ENCODE measurements at places on chromosomes 7 and 10.

- DNase-seq, result peak; percentile 60
Measured at GRCh38 chr7:25093268-25093826, 31.7 kb downstream of the CYCS start.

GRCh38 chr10:62414359-62414758, 40.2 kb downstream of the ZNF365 start:
- no peak for DNase-seq

GRCh38 chr7:105643384-105643783, 62.1 kb upstream of the EFCAB10 start:
- no peak for DNase-seq

GRCh38 chr7:138233189-138233588, 156.9 kb downstream of the AKR1D1 start:
- DNase-seq, result no peak

GRCh38 chr10:11824825-11825224, 1.7 kb downstream of the PROSER2 start:
- no peak for DNase-seq

- no peak for DNase-seq
Measured at GRCh38 chr7:33873518-33873917, 31.8 kb upstream of the BMPER start.

- no peak for DNase-seq
Measured at GRCh38 chr10:52599551-52600200, 172.9 kb downstream of the MBL2 start.

DNA sequence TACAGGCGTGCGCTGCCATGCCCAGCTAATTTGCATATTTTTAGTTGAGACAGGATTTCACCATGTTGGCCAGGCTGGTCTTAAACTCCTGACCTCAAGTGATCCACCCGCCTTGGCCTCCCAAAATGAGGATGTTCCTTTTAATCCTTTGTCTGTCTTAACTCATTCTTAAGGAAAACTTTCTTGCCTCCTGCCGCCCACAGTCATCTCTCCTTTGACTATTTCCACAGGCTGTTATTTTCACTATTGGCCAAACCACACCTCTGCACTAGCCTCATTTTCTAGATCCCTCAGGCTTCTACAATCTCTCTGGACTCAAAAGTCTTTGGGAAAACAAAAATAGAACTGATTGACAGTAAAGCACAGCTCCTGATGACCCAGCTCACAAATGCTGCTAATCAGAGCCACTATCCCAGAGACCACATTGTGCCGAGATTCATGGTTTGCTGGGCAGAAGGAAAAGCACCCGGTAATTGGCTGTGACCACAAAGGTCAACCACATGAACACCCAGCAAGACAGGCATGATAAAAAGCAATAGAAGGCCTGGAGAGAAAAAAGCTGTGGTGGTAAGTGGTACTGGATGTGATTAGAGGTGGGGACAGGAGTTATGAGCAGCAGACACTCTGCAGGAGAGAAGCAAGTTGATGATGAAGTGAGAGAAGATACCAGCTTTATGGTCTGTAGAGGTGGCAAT, 44.1 kb upstream of the ZNRF2 start:
- no peak for DNase-seq

DNA sequence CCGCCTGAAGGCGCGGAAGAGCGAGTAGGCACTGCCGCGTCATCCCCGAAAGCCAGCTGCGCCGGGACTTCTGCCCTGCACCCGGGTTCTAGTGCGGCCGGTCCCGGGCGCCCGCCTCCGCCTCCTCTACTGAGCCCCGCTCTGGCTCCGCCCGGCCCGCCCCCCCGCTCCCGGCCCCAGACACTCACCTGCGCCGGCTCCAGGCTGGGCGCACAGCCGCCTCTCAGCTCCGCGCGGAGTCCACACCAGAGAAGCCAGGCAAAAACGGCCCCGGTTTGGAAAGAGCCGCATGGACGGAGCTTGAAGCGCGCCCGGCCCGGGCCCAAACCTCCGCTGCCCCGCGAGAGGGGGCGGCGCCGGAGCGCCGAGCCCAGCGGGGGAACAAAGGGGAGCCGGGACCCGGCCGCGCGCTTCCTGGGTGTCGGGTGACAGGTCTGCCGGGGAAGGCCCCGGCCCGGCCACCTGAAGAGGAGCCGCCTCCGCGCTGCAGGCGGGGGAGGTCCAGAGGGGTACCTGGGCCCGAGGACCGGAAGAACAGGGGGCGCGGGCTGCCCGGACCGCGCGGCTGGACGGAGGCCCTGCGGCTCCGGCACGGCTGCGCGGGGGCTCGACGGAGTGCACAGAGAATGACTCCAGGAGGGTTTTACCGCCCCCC, 168.2 kb downstream of the NRF1 start:
- DNase-seq, result no peak

DNA sequence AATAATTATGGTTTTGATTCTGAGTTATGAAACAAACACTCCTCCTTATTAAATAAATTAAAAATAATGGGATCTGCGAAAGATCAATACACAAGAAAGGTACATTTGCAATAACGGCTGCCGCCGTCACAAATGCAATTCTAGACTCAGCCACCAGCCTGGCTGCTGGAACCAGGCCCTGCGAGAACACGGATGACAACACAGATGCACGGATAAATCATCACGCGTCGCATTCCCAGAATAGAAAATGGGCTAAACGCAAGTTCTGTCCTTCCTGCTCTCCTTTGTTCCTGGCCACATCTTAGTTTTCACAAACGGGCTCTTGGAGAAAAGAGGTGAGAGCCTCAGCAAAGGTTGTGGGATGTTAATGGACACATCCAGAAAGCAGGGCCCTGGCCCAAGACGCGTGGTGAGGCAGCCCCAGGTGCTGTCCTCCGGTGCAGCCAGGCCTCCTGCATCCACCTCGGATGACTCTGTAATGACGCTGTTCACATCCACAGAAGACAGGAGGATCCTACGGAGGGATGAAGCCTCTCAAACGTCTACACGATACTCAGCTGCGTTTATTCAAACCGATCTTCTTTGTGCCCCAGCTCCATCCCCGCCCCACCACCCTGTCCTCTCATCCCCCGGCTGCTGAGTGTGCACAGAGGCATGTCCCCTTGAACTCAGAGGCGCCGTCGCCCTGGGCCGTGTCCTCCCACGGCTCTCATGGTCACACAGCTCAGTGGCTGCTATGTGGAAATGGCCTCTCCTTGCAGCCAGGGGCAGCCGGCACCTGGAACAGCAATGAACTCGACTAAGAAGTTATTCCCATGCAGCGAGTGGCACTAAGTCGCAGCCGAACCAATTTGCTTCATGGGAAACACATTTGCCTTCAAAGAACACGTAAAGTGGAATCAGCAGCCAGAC, 197.9 kb downstream of the PTPRN2 start:
- no peak for DNase-seq

DNA sequence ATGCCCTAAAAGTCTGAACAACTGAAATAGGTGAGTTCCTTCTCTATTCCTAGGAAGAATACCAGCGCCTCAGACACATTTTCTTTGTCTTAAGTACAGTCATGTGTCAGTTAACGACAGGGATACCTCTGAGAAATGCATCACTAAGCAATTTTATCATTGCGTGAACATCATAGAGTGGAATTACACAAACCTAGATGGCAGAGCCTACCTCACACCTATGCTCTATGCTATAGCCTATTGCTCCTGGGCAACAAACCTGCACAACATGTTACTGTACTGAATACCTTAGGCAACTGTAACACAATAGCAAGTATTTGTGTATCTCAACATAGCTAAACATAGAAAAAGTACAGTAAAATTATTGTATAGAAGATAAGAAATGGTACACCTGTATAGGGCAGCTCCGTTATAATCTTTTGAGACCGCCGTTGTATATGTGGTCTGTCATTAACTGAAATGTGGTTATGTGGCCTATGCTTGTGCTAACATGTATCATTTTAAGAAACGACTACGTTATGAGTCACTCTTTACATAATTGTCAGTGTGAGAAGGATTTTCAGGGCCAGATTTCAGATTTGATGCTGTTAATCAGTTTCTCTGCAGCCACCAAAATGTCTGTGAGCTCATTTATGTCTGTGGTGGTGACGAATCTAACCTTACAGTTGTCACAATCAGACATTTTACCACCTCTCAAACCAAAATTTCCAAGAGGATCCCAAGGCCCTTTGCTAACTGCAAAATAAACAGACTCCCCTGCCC, 66.1 kb upstream of the STK17A start:
- no peak for DNase-seq

- no peak for DNase-seq
Measured at GRCh38 chr10:102762401-102763015, 18.8 kb downstream of the WBP1L start.

DNA sequence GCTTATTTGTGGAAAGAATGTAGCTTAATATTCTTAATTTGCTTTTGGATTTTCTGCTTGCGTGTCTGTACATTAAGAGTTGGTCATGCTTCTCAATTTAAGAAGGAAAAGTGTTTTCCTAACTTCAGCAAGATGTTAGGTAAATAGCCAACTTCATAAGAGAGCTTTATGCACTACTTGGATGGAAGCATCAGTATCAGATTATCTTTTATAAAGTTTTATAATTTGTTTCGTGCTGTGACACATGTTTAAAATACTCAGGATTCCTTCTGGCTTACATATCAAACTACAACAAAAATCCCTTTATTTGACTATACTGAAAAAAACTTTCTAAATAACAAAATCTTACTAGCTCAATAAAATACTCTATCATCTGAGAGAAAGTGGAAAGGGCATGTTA, 34.8 kb upstream of the AGR2 start:
- DNase-seq, result no peak

DNA sequence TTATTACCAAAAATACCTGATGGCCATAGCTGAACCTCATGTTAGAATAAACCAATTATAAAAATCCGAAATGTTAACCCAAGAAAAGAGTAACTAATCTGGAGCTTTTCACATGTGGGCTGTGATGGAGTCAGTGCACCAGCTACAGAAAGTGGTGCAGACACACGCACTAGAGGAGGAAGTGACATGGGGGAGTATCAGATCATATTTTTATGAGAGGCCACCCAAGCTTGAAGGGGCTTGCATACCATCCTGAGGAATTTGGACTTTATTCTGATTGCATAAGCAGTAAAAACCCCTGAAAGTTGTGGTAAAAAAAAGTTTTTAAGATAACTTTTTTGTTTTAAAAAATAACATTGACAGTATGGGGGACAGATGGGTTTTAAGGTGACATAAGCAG, 1148.5 kb upstream of the CELF2 start:
- no peak for DNase-seq

DNA sequence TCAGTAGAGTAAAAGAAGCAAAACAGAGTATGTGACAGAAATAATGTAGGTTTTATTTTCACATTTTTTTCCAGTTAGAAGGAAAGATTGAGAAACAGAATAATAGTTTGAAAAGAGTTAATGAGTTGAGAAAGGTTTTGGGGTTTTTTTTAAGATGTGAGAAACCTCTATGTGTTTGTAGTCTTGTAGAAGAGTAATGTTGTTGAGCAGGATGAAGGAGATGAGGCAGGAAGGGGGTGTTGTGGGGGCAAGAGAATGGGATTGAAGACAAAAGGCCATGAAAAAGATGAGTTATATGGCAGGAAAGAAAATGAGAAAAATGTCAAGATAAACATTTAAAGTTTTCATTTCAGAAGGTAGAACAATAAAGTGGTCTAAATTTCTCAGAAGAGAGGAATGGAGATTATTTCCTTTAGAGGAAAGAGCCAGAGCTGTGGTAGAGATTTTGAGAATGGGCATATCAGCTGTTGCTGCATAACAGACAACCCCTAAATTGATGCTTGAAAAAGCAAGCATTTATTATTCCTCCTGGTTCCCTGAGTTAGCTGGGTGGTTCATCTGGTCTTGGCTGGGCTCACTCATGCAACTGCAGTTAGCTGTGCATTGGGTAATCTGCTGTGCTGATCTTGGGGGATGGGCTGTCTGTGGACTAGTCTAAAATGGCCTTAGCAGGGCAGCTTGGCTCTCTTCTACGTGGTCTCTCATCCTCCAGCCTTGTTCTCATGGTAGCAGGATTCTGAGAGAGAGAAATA, 27.1 kb downstream of the PCGF5 start:
- no peak for DNase-seq

GRCh38 chr10:94065362-94065761, 71.6 kb downstream of the PLCE1 start:
- no peak for DNase-seq

DNA sequence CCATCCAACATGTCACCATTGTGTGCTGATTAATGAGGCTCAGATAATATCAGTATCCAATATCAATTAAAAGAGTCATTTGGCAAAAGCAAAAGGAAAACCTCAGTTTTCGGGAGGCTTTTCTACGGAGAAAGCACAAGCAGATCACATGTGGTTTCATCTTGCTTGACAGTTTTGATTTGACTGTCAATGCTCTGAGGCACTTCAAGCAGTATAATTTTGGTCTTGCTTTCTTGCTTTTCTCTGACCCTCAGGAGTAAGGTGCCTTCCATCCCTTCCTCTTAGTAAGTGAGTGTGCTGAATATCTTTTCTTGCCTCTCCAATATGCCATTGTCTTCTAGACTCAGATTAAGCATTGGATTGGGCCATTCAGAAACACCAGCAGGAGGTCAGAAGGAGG, 115.5 kb upstream of the CALCR start:
- DNase-seq, result no peak

GRCh38 chr10:103786020-103786419, 69.4 kb downstream of the SH3PXD2A start:
- DNase-seq, result no peak

GRCh38 chr10:52774182-52774581, 1.6 kb upstream of the MBL2 start:
- no peak for DNase-seq

- DNase-seq, result no peak
Measured at GRCh38 chr7:127361736-127362135, 30.8 kb downstream of the ZNF800 start.
